ENCODE measurements at places on chromosomes 2 and 18.

DNA sequence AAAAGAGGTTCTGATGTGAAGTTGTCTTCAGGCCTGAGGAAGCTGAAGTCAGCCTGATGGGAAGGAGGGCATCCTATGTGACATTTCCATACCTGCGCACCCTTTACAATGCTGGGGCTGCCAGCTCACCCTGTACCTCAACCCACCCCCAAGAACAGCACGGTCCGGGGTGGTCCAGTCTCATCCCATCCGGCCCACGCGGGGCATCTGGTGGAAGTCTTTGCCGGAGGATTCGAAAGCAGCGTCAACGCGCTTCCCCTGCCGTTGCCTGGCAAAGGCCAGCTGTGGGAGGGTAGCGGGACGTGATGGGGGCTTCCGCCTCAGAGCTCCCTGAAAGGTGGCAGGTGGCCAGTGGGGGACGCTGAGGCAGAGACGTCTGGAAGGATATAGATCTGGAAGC lies 113.6 kb upstream of the ANKRD30BL start:
- no peak for DNase-seq

DNA sequence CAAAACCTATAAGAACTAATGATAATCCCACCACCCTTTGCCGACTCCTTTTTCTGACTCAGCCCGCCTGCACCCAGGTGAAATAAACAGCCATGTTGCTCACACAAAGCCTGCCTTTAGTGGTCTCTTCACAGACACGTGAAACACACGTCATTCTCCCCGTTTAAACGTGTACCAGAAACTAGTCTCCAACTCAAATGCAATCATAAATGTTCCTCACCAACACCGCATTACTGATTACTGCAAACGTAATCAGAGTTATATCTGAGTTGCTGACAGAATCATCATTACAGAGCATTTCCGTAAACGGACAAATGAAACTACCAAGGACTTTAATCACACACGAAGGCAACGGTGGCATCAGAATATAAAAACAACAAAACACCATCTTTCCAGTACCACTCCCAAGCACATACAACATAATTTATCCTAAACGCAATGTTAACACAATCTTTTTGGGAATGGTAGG lies 1.9 kb downstream of the CLK1 start:
- DNase-seq, result peak; percentile 42

- no peak for DNase-seq
These were observed 18.2 kb downstream of the GNLY start for GRCh38 chr2:85712336-85712735.

DNA sequence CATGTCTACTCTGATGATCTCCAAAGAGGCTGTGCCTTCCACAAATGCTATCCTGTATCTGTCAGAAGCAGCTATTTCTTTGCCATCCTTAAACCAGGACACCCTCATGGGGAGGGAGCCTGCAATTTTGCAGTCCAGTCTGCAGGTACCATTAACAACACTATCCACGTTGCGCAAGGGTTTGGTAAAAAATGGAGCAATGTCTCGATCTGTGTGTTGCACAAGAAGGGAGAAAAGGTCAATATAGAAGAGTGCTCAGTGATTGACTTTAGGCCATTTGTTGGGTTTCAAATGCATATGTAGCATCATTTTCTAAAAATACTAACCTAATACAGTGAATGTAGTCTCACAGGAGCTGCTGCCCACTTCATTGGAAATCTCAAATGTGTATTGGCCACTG lies 74.3 kb downstream of the TTN start:
- DNase-seq, result no peak

DNA sequence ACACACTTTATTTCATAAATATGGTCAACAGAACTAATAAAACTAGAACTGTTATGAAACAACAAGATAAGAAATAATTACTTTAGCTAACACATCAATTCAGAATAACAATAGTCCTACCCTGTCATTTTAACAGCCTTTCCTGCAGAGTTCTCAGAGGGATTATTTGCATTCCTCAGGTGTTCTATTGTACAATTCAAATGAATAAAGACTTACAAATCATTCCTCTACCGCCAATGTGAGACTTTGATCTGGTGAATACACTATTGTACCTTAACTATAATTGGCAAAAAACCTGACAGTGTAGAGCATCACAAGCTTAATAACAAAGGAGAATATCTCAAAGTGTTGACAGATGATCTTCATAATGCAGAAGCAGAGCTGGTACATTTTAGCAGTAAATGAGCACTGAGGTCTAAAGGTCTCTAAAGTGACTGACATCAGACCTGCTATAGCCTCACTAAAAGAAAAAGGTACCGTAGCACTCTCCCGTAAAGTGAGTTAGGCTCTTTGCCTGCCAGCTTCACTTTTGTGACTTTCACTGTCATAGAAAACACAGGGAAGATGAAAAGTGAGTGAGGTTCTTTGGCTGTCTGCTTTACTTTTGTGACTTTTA lies 118.8 kb upstream of the SP3 start:
- no peak for DNase-seq

DNA sequence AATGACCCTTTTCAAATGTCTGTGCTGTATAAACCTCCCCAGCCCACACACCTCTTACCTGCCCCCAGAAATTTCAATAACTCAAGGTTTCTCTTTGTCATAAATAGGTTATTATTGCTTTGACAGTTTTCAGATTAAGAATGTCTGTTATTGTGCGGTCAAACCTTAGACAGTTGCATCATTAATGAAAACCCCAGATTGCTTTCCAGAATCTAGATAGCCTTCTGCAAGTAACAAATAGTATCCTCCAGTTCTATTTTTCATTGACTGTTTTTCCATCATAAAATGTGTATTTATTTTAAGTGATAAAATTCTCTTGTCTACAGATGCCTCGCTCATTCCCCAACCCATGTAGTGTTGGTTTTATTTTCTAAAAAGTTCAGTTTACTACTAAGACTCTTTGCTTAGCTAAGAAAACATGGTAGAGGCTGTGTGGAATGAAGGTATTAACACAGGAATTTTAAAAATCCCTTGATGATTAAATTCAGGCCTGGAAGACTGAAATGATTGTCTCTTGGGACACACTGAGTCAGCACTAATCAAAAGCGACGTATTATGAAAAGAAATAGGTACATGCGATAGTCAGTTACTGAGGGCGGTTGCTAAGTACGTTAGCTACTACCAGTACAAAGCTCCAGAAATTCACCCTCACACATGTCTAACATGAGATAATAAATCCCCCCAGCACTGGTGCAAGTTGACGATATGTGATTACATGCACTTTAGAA lies 38.4 kb upstream of the ITGAV start:
- no peak for DNase-seq

- no peak for DNase-seq
These were observed 484.7 kb downstream of the BCL11A start for GRCh38 chr2:60068755-60069154.

DNA sequence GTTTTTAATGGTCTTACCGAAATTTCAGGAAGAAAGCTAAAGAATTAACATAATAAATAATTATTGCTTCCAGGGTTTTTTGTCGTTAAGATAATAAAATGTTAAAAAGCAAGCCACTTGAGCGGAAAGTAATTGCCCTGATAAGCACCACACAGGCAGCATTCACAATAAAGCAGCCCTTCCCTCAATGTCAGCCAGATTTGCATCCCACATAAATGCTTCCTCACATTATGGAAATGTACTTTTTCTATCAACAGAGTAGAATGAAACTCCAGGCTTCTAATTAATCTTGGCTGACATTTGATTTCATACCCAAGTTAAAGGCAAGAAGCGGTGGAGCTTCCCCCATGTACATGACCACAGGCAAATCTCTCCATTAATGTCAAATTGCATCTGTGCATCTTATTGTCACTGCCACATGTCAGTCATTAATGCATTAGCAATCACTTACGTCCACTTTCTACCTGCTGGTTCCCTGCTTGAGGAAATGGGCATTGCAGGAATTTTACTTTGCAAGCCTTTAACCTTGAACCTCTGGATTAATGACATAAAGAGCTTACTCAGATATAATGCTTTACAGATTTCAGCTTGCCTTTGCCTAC lies 26.2 kb downstream of the PTPRM start:
- no peak for DNase-seq

DNA sequence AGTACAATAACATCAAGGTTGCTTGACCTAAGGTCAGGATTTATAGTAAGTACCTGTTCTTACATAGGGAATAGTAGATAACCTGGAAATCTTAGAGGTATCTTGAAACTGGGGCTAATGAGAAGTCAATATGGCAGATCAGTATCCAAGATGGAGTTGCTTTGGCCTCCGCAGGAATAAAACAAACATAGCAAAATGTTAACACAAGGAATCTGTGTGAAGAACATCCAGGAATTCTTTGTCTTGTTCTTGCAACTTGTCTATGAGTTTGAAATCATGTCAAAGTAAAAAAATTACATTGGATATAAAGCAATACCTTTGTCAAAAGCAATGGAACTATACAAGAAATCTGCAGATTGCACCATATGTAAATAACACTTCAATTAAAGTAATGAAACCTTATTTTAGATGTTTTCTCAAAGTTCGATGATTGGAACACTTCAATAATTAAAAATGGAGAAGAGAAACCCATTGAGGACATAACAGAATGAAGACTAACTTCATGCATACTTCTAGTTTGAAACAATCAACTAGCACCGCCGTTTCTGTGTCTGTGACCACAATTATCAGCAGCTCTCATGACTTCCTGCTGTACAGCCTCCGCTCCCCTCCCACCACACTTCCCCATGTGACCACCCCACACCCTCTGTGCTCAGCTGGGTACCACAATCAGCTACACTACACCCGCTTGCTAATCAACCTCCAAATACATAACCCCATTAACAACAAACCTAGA lies 27.6 kb downstream of the C2orf76 start:
- DNase-seq, result peak; percentile 81

DNA sequence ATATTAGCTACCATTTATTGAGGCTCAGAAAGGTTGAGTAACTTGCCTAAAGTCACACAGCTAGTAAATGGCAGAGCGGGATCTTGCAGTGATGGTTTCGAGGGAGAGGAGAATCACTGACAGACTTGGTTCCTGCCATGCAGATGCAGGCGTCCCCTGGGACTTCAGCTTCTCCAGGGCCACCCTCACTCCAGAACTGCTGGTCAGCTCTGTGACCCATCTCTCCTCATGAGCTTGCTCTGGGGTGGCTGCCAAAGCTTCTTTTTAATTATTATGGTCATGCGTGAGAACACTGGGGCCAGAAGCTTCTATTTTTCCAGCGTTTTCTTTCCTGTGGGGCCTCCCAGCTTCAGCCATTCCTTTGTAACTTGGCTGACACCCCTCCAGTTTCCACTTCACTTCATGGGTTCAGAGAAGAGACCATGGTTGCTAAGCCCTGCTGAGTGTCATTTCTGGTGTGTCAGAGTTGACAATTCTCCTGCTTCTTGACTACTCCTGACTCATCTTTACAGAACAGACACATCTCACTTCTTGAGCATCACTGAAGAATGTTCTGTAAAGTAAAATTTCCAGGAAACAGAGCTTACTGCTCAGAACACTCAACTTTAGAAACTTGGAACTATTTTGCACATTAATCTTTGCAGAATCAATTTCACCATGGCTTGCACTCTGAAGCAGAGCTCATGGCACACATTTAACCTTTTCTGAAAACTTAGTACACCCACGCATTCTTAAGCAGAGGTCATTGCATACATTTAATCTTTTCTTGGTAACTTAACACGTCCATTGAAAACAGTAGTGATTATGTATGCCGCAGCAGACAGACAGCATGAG lies 70.4 kb downstream of the IL1R2 start:
- no peak for DNase-seq

- DNase-seq, result peak; percentile 1
These were observed 67.0 kb downstream of the SFXN5 start for GRCh38 chr2:73004466-73004865.

DNA sequence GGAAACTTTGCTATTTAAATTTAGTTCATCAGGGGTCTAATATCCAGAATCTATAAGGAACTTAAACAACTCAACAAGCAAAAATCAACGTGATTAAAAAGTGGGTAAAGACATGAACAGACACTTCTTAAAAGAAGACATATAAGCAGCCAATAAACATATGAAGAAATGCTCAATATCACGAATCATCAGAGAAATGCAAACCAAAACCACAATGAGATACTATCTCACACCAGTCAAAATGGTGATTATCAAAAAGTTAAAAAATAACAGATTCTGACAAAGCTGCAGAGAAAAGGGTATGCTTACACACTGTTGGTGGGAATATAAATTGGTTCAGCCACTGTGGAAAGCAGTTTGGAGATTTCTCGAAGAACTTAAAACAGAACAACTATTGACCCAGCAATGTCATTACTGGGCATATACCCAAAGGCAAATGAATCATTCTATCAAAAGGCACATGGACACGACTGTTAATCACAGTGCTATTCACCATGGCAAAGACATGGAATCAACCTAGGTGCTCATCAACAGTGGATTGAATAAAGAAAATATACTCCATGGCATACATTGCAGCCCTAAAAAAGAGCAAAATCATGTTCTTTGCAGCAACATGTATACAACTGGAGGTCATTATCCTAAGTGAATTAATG lies 189.9 kb downstream of the SLC4A10 start:
- DNase-seq, result no peak

GRCh38 chr2:212154477-212154878 lies 384.1 kb downstream of the ERBB4 start:
- no peak for DNase-seq

DNA sequence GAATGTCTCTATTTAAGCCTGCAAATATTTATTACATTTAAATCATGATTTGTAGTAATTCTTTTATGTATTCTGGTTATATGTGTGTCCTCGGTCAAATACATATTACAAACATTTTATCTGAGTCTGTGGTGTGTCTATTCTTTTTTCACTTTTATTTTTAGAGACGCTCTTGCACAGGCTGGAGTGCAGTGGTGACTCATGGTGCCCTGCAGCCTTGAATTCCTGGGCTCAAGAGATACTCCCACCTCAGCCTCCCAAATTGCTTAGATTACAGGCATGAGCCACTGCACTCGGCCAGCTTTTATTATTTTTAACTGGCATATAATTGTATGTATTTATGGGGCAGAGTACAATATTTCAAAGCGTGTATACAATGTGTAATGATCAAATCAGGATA lies 47.5 kb downstream of the ARID5A start:
- no peak for DNase-seq

DNA sequence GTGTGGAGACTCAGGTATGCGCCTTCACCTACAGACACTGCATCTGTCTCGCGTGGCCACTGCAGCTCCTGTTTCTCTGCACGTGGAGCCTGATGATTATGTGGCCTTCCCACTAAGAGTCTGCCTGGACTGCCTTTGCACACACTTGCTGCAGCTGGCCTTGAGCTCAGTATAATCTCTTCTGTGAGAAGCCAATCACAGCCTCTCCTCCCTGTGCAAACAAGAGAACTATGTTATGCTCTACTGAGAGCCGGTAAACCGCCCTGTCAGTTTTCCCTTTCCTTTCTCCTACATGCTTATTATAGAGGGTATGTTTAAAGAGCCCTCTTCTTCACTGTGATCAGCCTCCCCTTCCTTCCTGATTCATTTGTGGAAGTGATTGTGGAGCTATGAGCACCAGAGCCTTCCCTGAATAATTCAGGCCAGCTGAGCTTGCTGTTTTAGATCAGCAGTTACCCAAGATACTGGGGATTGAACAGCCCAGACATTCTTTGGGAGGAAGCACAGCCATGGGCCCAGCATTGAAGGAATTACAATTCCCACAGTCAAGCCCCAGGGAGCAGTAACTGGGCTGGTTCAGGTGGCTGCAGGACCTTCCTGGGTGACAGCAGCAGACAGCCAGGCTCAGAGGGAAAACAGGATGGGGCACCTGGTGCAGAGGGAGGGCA lies 3.7 kb upstream of the TGFA start:
- DNase-seq, result no peak
